ENCODE measurements at places on chromosomes 6 and 20.

DNA sequence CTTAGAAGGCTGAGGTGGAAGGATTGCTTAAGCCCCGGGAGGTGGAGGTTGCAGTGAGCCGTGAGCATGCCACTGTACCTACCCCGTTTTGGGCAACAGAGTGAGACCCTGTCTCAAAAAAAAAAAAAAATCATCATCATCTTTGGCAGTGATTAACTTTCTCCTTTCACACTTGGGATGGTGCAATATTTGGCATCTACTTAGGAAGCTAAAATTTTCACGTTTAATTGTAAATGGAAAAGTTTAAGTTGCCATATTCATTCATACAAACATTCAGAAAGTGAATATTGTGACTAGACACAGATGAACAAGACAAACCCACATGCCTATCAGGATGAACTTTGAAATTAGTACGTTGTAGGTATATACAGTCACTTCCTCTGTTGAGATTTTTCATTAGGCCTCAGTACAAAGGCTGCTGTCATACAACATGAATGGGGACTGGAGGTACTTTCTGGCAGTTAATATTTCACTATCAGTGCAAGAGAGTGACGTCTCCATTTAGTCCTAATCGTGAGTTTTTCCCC is 10.3 kb downstream of the TOP1 start:
- DNase-seq, result no peak

GRCh38 chr6:90374201-90374600 is 77.6 kb upstream of the BACH2 start:
- DNase-seq, result no peak

GRCh38 chr6:136696783-136697364 is 95.4 kb downstream of the MAP3K5 start:
- no peak for DNase-seq

DNA sequence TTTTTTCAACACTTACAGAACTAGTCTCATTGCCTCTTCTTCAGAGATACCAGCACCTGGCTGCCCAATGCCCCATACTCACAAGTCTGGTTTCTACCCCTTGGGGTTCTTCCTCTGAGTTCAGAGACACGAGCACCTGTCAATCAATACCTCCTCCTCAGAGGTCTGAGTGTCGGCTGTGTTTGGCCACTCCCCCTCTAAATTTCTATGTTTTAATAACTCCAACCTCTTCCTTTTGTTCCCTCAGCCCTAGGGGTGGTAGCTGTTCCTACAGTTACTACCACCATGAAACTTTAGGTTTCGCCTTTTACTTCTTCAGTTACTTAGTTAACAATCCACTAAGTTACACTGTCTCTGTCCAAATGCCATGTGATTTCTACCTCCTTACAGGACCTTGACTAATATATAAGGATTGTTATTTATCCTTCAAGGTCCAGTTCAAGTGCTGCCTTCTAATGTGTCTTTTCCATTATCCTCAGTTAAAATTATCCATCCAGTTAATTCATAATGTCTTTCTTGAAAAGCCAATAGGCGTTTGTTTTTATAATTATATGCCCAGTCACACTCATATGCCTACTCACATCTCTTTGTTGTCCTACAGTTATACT is 14.6 kb upstream of the PHF20 start:
- DNase-seq, result no peak

DNA sequence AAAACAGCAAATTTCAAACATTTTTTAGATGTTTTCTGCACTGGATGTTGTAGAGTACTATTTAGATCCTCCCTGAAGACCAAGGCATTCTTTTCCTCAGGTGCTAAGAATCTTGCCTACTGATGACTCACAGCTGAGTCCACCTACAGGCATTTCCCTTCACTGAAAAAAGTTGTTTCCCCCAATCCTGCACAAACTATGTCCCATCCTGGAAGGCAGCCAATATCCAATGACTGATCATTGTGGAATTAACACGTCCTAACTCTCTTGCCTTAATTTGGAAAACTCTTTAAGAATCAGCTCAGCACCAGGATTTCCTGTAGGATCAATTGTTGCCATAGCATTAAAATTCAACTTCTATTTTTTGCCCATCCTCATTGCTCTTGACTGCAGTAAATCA is 268.4 kb upstream of the IRAK1BP1 start:
- DNase-seq, result no peak

DNA sequence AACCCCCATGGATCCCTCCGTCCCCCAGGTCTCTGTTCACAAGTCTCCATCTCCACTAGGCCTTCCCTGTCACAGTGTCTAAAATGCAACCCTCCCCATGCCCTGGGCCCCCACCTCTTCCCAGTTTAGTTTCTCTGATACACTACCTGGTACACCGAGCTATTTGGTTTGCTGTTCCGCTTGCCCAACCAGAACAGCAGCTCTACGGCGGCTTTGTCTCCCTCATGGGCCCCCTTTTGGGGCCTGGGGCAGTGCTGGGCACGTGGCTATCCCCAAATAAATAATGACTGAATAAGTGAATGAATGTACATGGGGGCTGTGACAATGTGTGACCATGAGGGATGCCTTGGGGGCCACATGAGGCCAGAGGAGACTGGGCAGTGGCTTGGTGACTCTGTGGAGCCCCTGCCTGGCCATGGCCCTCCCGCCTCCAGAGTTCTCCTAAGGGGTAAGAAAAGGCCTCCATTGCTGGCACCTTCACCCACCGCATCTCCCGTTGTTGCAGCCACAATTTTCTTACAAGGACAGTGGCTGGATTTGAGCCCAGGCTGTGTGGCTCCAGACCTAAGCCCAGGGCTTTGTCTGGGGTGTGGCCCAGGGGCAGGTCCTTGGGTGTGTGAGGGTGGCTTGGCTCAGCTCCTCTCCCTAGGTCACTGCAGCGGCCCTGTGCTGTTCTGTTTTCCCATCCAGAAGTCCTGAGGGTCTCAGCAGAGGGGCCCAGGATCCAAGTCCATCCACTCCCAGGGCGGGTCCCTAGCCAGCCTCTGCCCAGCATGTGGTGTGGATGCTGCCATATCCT is 408.5 kb upstream of the SULF2 start:
- no peak for DNase-seq

- DNase-seq, result no peak
Measured at GRCh38 chr6:34249469-34250261, 859 bp upstream of the SMIM29 start.

GRCh38 chr6:91634791-91635190 is 1047.9 kb upstream of the MAP3K7 start:
- no peak for DNase-seq

GRCh38 chr6:401994-402640 is 10.6 kb downstream of the IRF4 start:
- DNase-seq, result no peak

- DNase-seq, result no peak
Measured at GRCh38 chr20:45704969-45705637, at the start of gene WFDC10B. Gene WFDC10B (minus strand): TSS chr20:45705019. CDS start chr20:45685992, 19,027 bp downstream.

DNA sequence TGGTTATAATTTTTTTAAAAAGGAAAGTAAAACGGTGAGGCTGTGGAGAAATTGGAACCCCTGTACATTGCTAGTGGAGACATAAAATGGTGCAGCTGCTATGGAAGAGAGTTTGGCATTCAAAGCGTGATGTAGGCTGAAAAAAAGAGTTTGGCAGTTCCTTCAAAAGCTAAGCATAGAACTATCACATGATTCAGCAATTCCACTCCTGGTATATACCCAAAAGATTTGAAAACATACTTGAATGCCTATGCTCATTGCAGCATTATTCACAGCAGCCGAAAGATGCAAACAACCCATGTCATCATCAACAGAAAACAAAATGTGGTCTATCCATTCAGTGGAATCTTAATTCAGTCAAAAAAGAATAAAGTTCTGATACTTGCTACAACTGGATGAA is 4.5 kb upstream of the SGK2 start:
- DNase-seq, result no peak

GRCh38 chr6:72559067-72559466 is 62.8 kb upstream of the KCNQ5 start:
- DNase-seq, result no peak

DNA sequence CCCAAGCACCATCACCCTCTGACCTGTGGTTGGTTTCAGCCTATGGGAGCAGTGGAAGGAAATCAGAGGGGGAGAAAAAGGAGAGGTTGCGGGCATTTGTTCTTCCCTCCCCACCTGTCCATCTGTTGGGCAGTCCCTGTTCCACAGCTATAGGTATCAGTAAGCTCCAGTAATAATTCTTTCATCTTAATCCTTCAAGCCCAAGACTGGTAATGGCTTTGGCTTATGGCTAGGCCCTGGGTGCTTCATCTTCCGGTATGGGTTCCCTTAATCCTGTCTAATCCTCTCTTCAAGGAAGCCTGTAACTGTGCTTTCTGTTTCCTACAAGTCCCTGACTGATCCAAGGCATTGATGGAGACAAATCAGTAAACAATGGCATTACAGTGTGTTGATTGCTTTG is 42.2 kb upstream of the STK35 start:
- no peak for DNase-seq

DNA sequence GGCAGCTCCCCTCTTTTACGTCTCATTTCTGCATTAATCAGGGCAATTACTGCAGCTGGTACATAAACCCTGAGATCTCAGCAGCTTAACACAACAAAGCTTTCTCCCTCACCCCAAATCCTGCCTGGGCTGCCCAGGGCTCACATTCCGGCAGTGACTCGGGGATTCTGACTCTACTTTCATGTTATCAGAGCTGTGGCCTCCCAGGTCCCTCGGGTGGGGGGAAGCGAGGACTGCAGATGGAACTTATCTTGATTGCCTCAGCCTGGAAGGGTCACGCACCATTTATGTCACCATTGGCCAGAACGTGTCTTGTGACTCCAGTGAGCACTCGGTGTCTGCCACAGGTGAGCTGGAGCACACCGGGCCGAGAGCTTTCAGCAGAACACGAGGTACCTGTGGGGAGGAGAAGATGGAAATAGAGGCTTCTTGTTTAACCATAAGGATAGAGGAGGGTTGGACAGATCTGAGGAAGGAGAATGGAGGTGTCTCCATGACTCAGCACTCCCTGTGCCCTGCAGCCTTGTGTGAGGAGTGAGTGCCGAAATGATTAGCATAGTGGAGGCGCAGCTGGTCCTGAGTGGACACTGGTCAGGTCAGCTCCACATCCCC is 88.5 kb upstream of the EXOC2 start:
- no peak for DNase-seq

DNA sequence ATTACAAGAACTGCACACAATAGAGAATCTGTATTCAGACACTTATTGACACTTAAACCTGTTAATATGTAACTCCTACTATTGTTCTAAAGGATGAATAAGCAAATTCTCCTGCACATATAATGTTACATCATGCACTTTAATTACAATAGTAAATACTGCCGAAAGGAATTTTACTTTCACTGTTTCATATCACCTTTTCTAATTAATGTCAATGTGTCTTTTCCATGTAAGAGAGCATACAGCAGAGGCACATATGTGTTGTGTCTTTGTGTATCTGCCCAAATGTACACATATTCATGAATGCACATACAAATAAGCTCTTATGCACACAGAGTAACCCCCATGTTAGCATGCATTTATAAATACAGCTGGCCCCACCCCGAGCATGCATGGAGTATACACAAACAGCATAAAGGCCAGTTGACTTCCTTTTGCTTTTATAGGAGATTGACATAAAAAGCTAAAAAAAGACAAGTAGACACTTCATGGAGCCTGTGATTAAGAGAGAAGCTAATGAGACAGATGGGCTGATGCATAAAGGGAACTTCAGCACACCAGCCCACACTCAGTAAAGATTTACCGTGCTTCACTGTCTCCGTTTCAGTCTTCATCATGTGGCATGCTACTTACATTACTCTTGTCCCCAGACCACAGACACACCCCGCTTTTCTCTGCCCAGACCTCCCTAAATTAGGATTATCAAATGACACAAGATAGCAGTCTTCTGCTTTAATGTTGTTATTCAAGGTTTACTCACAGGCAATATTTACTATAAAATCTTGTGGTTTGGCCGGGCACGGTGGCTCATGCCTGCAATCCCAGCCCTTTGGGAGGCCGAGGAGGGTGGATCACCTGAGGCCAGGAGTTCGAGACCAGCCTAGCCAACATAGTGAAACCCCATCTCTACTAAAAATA is 184.6 kb downstream of the ATXN1 start:
- DNase-seq, result no peak

- DNase-seq, result no peak
Measured at GRCh38 chr20:9363673-9364072, 150.7 kb upstream of the LAMP5 start.

- DNase-seq, result no peak
Measured at GRCh38 chr6:52517502-52518278, 59.2 kb downstream of the TRAM2 start.

DNA sequence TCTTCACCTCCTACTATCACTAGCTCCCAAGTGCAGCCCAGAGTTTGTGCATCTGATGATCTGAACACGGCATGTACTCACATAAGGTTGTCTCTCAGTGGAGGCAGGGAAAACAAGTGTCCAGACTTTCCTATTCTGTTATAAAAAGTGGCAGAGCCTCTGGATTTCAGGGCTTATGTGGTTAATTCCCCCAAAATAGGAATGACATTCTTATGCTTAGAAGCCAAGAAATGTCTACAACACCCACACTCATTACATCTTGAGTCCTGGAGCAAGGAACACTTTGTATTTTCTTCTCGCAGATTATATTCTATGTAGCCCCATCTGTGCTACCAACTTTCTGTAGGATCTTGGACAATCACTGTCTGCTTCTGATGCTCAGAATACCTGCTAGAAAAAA is 13.5 kb upstream of the SEMG1 start:
- DNase-seq, result no peak

GRCh38 chr6:163438298-163438939 is 23.9 kb downstream of the QKI start:
- DNase-seq, result no peak

DNA sequence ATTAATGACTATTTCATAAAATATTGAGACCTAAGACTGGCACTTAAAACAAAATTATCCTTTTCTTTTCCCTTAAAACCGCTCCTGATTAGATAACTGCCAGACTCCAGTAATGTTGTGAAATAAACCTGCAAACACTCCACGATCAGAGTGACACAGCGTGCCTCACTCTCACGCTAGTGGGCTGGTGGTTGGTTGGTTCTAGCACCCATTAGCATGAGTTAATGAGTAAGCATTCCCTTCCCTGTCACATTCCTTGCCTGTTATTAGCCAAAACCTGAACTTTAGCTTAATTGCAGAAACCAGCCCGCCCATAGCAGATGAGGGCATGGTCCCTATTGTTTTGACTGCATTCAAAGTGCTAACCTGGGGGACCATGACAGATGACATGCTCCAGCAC is 193.4 kb downstream of the CD83 start:
- no peak for DNase-seq

GRCh38 chr6:94071835-94072234 is 652.5 kb upstream of the EPHA7 start:
- no peak for DNase-seq

DNA sequence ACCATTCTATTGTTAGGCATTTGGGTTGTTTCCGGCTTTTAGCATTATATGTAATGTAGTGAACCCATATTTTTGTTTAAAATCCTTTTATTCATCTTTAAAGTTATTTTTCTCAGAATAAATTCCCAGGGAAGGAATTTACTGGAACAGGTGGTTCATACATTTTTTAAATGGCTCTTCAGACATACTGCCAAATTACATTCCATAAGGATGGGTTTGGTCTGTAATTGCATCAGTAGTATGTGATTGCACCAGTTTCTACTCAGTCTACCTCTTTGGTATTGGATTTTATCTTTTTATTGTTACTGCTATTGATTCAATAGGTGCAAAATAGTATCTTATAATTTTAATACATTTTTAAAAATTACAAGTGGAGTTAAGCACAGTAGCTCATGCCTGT is 27.2 kb downstream of the BRPF3 start:
- DNase-seq, result no peak

GRCh38 chr6:78533426-78533825 is 333.9 kb upstream of the IRAK1BP1 start:
- DNase-seq, result no peak

Measured in CD4-positive, alpha-beta T cell treated with Interferon alpha-2 for 1 hour (primary cell).